ENCODE measurements at places on chromosomes 16 and 17.

DNA sequence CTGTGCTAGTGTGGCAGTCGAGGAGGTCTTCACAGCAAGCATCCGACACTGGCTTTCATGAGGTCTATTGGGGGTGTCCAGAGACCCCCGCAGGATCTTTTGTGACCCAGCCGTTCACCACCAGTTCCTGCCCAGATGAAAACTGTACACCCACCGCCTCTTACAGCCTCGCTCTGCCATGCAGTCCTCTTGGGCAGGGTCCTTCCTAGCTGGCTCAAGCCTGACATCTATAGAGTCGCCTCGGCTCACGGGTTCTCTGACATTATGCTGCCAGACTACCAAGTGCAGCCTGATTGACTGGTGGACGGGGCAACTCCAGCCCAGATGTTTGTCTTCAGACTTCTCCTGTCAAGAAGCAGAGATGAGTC lies 14.6 kb upstream of the CLEC10A start:
- DNase-seq, result no peak

- no peak for DNase-seq
Observed at GRCh38 chr17:51371732-51372151, 111.4 kb downstream of the UTP18 start.

DNA sequence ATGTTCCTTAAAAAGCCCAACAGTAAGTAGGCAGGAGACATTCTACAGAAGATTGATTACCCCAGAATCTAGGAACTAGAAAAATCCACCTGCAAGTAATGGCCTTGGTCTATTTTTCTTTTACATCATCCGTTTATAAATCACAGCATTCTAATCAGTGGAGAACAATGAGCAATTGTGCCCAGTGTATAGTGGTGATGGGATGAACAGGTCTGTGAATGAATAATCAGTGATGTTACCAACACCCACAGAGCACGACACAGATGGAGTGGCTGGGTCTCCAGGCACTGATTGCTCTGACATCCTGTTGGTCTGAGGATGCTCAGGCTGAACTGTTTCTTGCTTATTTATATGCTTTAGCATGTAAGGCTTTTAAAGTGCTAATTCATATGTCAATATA lies 1251.2 kb upstream of the CDH8 start:
- no peak for DNase-seq

DNA sequence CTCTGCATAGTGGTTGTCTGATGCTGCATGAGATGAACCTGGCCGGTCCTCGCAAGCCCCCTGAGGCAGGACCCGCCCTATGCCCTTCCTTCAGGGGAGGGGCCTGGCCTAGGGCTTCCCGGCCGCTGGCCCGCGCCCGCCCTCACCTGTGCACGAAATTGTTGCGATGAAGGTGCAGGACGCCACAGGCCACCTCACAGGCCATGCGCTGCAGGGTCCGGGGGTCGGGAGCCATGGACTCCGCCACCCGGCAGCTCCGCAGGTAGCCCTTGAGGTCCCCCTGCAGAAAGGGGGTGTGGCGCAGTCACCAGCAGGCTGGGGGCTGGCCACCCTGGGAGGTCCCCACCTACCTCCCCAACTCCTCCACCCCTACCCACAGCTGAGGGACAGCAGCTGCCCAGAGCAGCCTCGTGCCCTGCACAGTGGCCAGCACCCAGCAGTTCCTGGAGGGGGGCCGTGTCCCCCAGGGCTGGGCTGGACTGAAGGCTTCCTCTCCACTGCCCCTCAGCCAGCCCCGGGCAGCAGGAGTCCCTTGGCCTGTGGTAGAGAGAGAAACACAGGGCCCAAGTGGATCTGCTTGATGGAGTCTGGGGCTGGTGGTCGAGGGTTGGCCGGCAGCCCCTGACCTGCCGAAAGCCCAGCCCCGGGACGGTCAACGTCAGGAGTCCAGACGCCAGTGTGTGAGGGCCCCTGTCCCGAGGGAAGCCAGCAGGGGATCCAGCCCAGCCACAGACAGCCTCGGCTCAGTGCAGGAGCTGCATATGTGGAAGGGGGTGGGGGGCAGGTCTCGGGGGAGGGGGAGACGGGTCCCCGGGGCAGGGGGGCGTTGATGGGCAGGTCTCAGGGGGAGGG lies 38.8 kb upstream of the PVALEF start:
- DNase-seq, result no peak

DNA sequence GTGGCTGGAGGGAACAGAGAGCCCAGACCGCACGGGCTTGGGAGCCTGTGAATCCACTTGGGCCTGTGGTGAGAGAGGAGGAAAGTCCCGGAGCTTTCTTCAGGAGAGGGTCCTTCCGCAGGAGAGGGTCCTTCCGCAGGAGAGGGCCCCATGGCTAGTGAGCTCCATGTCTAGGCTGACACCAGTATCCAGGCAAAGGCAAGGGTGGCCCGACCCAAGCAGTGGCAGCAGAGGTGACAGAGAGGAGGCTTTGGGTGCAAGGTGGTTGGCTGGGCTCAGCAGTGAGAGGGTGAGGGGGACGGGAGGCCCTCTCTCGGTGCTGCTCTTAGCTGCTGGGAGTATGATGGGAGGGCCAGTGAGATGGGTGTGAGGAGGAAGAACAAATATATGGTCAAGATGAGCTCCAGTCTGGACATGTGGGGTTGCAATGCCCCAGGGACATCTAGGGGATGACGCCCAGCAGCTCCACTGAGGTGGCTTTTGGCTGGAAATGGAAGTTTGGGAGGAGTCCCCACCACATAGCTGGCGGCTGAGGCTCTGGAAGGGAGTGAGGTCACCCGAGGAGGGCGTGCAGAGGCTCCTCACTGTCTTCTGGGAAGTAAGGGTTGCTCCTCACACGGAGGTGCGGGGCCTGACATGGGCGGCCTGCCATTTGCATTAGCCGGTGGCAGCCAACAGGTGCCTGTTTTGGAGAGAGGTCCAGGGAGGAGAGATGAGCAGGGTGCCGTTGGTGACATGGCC lies 2.3 kb upstream of the HSD3B7 start:
- DNase-seq, result no peak

DNA sequence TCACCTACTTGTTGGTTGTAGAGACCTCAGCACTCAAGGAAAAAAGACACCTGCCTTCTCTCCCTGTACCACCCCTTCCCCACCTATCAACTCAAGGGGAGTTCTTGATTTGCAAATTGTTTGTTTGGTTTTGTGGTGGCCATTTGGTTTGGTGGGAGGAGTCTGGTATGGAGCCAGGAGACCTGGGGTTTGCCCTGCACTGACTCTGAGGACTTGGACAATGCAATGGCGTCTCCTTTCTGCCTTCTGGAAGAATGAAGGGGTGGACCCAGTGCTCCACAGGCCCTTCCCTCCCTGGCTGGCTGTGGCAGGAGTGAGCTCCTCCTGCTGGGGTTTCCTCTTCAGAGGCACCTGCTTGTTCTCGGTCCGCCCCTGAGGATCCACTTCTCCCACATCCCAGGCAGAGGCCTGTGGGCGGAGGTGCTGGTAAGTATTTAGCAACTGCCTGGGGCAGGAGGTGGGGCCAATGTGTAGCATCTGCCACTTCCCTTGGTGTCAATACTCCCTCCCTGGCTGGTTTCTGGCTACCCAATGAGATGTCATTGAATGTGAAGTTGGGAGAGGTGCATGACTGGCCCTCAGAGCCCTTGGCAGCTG lies 164.5 kb downstream of the NTN1 start:
- DNase-seq, result no peak

DNA sequence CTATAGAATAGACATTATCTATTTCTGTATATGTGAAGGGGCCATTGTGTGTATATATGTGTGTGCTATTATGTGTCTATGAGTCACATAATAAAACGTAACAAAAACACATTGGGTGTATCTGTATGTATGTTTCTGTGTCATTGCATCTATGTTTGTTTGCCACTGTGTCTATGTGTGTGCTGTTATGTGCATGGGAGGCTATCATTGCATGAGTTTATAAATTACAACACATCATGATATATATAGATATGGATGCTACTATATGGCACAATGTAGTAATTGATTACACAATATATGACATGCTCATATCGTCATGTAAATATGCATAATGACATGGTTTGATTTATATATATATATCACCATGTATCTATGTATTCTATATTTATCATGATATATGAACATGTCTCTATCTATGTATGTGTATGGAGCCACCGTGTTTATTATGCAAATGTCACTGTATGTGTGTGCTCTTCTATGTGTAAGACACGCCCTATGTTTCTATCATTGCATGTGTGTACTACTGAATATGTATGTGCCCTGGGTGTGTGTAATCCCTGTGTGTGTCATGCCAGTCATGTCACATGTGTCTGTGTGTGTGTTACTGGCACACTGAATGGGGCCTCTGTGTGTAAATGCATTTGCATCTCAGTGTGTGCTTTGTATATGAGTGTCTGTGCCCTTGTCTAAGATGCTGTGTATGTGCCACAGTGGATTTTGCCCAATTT lies 1.4 kb upstream of the TSPOAP1 start:
- DNase-seq, result no peak

- DNase-seq, result no peak
Observed at GRCh38 chr17:10088444-10088843, 110.0 kb downstream of the GAS7 start.
